ENCODE measurements at places on chromosomes 16 and 17.
A peak's percentile ranks its signal among the peaks of the same experiment; 100 is the strongest.

DNA sequence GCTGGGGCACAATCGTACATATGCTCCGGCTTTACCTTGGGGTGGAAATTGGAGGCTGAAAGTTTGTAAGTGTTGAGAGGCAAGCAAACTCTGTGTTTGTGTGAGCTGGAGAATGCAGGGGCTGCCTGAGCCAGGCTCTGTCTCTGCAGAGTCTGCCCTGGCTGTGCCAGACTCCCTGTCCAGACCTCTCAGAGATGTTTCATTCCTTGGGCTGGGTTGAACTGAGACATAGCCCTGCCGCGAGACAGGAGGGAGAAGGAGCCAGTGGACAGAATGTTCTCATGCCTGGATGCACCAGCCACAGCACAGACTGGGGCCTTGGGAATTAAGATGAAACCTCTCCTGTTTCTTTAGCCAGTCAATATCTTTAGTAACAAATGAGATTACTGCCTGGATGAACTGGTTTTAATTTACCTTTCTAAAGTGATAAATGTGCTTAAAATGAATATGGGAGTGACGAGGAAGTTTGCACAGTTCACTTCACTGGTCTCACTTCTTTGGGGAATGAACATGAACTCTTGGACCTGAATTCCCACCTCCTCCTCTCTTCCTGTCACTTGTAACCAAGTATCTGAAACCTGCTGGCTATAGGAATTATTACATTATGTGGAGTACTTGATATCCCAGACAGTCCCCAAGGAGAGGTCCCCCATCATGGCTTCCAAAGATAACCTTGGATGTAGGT lies 40.1 kb downstream of the YPEL2 start:
- DNase-seq = no peak

- DNase-seq = no peak
Observed at GRCh38 chr16:3598236-3598635, 13.2 kb downstream of the SLX4 start.

- no peak for DNase-seq
Observed at GRCh38 chr16:85798283-85798776, 1.0 kb downstream of the EMC8 start.

DNA sequence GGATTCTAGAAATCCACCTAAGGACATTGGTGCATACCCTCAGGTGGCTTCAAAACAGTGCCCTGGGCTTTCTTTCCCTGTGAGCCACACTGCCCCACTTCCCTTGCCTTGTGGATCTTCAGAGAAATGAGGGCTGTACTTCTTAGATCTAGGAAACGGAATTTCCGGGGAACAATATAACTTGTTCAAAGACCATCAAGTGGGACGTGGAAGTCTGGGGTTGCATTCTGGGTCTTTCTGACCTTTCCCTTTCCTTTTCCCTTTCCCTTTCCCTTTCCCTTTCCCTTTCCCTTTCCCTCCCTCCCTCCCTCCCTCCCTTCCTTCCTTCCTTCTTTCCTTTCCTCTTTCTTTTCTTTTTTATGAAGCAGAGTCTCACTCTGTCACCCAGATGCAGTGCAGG lies 97.1 kb upstream of the SALL1 start:
- no peak for DNase-seq

- DNase-seq = no peak
Observed at GRCh38 chr16:25030420-25031131, 15.4 kb upstream of the ARHGAP17 start.

DNA sequence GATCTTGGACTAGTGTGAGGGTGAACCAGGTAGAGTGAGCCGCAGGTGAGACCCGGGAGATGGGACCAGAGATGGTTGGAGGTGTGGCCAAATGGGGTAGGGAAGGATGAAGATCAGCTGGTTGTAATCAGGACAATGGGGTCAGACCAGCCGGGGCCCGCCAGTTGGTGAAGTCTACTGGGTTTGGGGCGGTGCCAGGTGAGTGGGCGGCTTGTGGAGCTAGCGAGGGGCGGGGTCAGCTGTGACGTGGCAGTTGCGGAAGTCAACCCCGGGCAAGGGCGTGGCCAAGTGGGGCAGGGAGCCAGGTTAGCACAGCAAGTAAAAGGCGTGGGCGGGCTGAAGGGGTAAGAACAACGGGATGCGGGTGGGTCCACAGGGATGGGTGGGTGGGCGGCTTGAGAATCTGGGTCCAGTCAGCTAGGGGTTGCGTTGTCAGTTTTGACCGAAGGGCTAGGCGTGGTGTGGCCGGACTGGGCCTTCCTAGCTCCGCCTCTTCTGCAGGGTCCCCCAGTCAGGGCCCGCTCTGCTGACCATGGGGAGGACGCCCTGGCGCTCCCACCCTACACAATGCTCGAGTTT lies 25.5 kb upstream of the ALKBH5 start:
- no peak for DNase-seq

DNA sequence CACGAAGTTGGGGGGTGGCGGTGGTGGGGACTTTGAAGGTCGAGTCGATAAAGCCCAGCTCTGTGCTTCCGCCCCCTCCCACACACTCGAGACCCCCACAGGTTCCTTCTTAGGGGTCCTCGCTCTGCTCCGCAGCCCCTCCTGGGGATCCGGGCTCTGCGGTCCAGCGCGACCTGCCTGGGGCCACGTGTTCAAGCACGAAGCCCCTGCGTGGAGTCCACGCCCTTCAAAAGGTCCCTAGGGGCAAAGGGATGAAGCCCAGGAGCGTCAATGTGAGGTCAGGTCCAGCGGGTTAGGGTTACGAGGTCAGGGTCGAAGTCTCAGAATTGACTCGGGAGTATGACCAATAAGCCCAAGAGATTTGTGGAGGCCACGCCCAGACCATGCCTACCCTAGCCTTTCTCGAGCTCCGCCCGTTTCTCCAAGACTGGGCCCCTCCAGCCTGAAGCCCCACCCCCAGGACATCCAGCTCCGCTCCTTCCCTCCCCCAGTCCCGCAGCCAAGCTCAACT lies 786 bp upstream of the CACNA1G start:
- no peak for DNase-seq

GRCh38 chr17:1347589-1348323 lies 52.3 kb downstream of the YWHAE start:
- no peak for DNase-seq

DNA sequence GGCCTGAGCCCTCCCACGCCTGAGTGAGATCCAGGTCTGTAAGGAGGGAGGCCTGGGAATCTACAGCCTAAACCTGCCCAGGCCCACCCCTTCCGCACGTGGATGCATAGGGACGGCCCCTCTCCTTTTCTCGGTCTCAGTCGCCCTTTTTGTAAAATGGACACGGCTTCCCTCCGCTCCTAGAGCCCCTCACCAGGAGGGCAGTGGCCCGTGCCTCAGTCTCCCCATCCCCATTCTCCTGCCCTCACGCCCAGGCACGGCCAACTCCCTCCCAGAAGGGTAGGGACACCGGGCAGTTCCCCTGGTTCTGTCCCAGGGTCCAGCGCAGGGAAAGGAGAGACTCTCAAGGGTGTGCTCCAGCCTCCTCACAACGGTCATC lies 48.1 kb downstream of the WNT3 start:
- no peak for DNase-seq

DNA sequence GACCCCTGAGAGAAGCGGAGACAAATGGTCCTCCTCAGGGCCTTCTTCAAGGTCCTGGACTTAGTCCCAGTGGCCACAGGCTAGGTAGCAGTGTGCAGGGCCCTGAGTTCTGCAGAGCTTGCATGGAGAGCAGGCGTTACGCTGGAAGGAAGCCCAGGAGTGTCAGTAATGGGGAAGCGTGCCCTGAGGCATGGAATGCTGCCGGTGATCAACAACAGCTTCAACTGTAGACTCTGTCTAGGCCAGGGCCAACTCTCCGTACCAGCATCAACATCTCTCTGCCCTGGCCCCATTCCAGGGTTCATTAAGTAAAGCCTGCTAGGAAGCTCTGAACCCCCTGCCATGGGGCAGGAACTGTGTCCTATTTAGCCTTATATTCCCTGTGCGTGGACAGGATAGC lies 568 bp upstream of the TNK1 start:
- DNase-seq = peak; percentile 90

DNA sequence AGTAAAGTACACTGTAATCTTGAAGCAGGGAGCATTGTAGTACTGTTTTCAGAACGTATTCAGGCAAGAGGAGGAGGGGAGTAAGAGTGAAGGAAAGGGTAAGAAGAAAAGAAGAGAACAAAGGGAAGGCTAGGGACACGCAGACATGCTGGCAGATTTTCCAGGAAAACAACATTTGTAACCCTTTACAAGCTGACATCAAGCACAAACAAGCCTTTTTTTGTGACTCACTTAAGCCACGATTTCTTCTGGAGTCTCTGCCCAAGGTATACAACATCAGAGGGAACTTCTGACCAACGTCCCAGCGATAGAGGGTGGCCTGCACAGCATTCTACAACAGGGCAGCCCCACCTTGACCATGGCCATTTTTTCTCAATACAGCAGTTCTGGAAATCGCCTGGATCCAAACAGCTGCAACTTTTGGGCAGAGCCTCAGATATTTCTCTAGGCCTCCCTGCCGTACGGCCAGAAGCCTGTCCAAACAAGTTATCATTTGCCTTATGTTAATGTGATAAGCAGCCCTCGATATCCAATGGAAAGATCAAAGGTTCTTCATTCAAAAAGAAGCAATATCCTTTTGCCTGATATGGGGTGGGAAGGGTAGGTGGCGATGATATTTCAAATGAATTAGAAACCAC lies 247.3 kb downstream of the ZFHX3 start:
- no peak for DNase-seq

- DNase-seq = no peak
Observed at GRCh38 chr16:56262148-56262547, 70.9 kb downstream of the GNAO1 start.

DNA sequence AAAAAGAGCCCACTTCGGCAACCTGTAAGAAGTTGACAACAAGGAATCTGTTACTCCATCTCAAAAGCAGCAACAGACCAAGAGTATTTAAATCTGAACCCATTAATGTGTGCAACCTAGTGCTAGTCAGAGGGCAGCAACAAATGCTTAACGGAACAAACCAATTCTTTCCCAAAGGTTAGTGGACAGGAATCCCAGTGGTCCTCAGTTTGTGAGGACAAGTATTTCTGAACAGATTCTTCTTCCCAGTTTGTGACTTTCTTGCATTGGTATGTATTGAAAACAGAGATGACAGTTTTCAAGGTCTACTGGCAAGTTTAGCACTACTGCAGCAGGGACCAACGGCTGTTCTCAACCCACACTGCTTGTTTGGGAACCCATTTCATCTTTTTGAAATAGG lies 2.9 kb downstream of the RPL26 start:
- no peak for DNase-seq

DNA sequence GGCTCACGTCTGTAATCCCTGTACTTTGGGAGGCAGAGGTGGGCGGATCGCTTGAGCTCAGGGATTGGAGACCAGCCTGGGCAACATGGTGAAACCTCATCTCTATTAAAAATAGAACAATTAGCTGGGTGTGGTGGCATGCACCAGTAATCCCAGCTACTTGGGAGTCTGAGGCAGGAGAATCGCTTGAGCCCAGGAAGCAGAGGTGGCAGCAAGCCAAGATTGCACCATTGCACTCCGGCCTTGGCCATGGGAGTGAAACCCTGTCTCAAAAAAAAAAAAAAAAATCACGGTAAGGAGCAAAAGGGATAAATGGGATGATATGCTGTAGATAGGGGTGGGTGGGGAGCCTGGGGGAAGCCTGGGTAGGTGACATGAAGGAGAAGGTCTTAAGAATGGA lies 20.4 kb upstream of the TMEM98 start:
- no peak for DNase-seq

- no peak for DNase-seq
Observed at GRCh38 chr17:27558341-27558740, 72.6 kb upstream of the LGALS9 start.

DNA sequence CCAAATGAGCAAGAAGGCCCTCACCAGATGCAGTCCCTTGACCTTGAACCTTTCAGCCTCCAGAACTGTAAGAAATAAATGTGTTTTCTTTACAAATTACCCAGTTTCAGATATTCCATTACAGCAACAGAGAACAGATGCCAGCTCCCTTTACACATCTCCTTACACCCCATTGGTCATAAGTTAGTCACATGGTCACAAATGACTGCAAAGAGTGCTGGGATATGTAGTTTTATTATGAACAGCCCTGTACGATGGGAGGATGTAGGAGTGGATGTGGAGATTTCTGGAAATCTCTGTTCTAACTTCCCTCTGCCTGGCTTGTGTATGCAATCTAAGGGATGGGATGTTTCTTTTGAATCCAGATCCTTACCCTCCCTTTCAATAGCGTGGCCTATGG lies 13.3 kb upstream of the RPL38 start:
- DNase-seq = no peak

GRCh38 chr17:81049973-81050551 lies 15.1 kb downstream of the BAIAP2 start:
- DNase-seq = no peak

DNA sequence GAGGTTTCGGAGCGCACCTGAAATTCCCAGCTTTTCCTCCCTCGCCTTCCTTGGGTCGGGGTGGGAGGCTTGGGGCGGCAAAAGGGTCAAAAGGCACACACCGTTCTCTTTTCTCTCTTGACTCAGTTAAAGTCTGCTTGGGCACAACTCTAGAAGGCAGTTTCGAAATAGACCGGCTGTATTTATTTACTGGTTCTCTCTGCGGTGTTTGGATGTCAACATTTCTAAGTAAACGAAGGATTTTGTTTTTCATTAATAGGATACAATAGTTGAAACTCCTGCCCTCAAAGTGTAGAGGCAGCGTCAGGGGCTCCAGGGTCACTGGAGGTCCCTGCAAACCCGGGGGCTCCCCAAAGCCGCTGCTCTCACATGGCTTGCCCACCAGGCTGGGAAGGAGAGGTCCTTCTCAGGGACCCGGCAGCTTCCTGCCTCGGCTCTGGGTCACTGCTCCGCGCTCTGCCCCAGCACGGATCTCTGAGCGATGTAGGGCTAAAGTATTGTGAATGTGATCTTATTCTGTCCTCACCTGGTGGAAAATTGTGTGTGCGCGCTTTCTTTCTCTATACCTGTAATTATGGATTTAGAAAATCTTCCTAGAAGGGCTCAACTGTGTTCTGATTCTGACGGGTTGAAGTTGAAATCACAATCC lies 952 bp downstream of the BMERB1 start:
- DNase-seq = no peak

DNA sequence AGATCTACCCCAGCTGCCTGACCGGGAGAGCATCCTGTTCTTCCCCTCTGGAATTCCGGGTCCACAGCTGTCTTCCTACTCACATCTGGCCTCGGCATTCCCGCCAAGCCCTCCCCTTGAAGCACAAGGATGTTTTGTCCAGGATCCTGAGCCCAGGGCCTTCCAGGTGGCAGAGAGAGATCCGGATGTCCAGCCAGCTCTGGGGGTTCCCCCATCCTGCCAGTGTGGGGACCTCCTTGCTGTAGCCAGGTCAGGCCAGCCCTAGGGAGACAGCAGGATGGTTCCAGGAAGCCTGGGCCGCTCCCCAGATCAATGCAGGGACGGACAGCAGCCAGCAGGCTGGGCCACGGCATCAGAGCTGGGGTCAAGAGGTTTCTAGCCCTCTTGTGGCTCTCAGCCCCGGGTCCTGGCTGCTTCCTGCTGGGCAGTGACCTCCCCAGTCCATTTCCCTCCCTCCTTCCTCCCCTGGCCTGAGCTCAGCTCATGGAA lies 55.3 kb downstream of the SOCS3 start:
- DNase-seq = no peak

DNA sequence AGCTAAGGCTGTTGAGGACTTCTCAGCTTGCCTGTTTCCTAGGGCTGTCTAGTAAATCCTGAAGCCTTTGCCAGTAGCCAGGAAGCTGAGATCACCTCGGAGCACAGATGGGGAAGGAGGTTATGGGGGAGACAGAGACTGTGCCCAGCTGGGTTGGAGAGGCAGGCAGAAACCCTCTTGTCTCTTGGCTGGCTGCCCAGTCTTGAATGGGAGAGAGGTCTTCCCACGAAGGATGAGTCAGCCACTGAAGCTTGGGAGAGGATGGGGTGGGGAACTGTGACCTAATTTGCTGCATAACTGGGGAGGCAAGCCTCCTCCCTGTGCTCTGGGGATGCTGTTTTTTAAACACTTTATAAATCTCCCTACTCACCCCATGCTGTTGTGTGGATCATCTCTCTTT lies 69.8 kb downstream of the SHISA9 start:
- DNase-seq = peak; percentile 92

All from NCI-H1105 (cell line).